ENCODE measurements at places on chromosomes 4 and X. TPM values are rescaled to one million over a fixed set of nuclear protein-coding genes. Genes with fewer than 3 reads are reported as not detected.

Gene SORCS2
- total RNA-seq = not detected

DNA sequence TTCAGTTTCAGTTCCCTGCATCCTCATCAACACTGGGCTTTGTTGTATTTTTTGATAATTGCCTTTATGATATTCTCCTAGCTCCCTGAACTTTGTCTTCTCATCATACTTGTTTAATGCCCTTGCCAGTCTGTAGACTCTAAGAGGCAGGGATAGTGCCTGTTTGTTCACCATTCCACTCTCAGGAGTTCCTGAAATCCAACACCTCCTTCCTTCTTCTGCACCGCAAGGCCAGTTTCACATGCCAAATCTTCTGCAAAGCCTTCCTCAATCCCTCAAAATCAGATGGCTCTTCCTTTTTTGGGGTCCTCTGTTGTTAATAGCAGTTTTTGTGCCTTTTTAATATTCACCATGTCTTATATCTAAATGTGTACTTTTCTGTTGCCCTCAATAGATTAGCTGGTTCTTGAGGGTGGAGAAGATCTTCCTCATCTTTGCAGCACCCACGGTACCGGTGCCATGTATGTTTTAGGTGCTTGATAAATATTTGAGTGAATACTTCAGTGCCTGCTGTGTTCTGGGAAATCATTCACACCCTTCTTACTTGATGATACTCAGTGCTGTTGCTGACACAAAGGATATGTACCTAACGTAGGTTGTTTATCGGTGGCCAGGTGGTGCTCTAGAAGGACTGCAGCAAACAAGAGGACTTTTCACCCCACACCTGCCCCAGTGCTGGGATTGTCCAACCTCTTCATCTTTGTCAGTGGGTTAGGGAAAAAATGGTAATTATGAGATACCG lies 85.3 kb upstream of the LIMCH1 start:
- no peak for DNase-seq

Gene ALG13
- 40.3 TPM for total RNA-seq

- no peak for DNase-seq
Measured at GRCh38 chrX:38561951-38562719, 793 bp downstream of the TSPAN7 start.

DNA sequence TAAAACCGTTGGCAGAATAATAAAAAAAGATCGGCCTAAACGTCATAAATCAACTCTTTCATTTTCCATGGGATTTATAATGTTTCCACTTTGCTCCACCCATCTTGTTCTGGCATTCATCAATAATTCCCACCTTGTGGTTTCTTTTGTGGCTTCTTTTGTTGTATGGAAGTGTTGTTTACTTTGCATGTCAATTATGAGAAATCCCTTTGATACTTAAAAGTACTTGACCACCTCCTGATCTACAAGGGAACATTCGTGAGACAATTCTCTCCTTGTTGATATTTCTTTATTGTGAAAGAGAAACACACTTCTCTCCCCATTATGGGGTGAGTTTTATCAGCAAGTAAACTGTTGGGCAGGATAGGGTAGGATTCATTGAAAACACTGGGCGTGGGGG lies 2.8 kb downstream of the AMELX start:
- no peak for DNase-seq

GRCh38 chr4:155535802-155536454 lies 130.7 kb upstream of the GUCY1A1 start:
- no peak for DNase-seq

Gene CLDN22
- not detected for total RNA-seq

GRCh38 chrX:145832796-145833195 lies 15.2 kb downstream of the SLITRK2 start:
- no peak for DNase-seq

DNA sequence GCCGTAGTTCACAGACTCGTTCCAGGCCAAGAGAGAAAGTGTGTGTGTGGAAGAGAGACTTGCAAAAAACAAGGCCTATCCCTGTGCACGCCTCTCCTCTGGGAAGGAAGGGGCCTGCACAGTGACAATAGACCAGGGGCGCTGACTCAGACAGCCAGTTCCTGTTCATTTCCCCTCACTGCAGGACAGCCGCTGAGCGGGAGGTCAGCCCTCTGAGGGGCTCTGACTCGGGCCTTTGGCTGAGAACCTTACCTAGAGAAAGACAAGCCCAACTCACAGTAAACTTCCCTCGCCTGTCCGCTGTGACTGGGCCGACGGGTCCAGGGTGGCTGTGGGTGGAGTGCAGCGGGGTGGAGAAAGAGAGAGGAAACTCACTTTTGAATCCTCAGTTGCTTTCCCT lies 52.1 kb downstream of the RTL5 start:
- DNase-seq = no peak

- peak; percentile 48 for DNase-seq
Measured at GRCh38 chr4:173505924-173506518, 24.0 kb downstream of the HAND2 start.

DNA sequence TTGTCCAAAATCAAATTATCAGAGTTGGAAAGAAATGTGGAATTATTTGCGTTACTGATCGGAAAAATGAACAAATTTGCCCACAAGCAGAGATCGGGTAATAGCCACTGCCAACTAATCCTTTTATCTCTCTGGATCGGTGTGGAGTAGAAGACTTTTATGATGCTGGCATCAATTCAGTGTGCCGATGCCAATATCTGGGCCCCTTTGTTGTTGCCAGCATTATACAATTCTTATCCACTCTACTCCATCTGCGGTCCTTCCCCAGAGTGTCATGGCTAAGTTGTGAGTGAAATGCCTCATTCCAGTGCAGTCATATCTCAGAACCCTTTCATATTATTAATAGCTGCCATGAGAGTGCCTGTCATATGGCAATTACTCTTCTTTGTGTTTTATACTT lies 660.2 kb downstream of the ADGRL3 start:
- no peak for DNase-seq

Gene SPATA4
- total RNA-seq = not detected

Gene LRIT3
- not detected for total RNA-seq

DNA sequence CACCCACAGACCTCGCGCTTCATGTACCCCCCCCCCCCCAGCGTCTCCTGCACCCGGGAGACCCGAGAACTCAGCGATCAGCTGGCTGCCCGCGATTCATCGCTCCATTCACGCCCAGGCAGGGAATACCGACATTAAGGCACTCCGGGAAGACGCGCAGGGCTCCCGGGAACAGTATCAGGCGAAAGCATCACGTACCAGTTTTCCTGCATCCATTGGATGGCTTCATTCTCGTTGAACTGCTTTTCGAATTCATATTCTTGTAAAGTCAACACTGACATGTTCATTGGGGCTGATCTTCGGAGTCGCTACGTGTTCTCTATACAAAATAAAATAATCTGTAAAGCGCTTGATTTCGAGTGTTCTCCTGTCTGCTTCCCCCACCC lies 373 bp downstream of the ELOVL6 start:
- no peak for DNase-seq

Gene SLC2A9
- 0.49 TPM for total RNA-seq

Gene CABS1
- not detected for total RNA-seq

Gene DGAT2L6
- total RNA-seq = not detected

DNA sequence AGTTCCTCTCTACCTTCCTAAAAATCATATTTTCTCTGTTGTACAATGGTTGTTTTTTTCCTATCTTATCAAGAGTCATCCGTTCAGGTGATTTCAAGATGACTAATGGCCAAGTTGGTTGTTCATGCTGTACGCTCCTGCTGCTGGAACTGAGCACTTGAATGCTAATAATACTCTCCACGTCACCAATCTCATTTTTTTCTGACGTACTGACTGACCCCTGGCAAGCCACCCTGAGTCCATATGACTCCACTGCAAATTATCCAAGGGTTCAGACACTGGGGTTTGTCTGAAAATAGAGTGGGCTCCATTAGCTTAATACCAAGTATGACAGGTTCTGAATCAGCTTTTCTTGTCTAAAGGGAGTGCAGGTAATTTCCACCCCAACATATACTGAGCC lies 21.1 kb upstream of the GPR50 start:
- no peak for DNase-seq

Gene SERTM2
- total RNA-seq = not detected

- no peak for DNase-seq
Measured at GRCh38 chrX:43589735-43590134, 66.4 kb upstream of the MAOA start.

DNA sequence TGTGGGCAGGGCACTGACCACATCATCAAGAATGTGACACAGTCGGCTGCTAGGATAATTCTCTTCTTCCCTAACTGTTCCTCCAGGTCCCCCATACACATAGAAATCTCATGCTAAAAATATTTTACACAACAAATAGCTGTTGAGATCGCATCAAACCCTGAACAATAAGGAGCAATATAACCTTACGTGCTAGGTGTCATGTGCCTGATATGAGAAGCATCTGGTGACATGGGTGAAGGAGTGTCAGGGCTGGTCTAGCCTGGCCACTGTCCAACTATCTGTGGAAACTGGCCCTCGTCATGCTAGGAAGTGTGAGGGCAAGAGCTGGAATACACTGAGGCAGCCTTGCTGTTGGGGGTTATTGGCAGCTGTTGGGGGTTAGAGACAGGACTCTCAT lies 167.3 kb upstream of the PGRMC2 start:
- DNase-seq = no peak

- DNase-seq = no peak
Measured at GRCh38 chr4:42133006-42133405, 19.4 kb downstream of the BEND4 start.

All from K562 (cell line).